ENCODE measurements at places on chromosomes 12 and 14.
A peak's percentile ranks its signal among the peaks of the same experiment; 100 is the strongest.

DNA sequence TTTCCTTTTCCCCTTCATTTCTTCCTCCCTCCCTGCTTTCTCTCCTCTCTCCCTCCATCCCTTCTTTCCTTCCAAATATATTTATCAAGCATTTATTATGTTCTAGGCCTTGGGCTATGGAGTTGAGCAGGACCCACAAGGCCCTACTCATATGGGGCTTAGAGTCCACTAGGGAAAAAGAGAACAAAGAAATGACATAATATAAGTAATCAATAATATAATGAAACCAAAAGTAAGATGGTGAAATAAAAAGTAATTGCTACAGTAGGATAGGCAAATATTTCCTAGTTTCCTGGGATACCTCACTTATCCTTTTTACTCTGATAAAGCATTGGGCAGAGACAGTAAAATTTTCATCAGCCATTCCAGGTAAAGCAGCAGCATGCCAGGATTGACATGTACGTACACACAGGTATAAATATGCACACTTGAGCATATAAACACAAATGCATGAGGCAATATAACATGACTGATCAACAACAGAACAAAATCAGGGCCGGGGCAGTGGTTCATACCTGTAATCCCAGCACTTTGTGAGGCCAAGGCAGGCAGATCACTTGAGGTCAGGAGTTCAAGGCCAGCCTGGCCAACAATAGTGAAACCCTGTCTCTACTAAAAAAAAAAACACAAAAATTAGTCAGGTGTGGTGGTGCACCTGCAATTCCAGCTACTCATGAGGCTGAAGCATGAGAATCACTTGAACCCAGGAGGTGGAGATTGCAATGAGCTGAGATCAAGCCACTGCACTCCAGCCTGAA lies 35.5 kb upstream of the CSRP2 start:
- DNase-seq, result no peak

- DNase-seq, result no peak
Measured at GRCh38 chr12:13189264-13189663, 7.3 kb upstream of the EMP1 start.

GRCh38 chr12:11885261-11886038 lies 185.3 kb upstream of the BCL2L14 start:
- DNase-seq, result no peak

GRCh38 chr12:84658877-84659276 lies 253.7 kb downstream of the SLC6A15 start:
- DNase-seq, result peak; percentile 76

DNA sequence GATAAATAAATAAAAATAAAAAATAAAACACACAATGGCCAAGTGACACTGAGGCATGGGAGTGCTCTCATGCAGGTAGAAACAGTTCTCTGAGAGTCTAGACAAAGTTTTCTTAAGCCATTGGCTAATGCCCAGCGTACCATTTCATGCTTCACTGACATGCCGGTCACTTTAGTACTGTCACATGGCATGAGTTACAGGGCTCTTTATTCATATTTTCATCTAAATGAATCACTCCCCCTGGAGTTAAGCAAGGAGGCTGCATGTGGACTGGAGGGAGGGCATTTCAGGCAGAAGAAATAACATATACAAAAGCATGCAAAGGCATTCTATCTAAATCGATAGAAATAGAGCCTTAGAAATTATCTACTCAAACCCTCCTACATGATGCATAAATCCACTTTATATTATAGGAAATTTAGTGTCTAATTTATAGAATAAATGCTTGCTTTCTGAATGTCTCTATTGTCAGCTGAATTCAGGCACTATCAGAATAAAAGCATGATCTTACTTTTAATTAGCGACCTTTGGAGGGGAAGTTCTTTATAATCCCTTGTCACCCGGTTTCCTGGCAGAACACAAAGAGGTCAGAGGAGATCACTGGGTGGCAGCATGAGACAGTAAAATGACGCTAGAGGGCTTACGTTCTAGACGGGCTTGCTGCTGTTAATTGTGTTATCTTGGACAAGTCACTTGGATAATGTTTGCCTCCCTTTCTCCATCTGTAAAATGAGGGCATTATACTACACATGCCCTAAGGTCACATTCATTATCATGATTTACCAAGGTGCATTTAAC lies 17.5 kb downstream of the DYRK4 start:
- peak; percentile 14 for DNase-seq

- DNase-seq, result no peak
Measured at GRCh38 chr14:61409782-61410181, 88.4 kb downstream of the PRKCH start.

- no peak for DNase-seq
Measured at GRCh38 chr12:20211981-20212421, 156.3 kb upstream of the PDE3A start.

GRCh38 chr14:71621980-71622605 lies 310.1 kb upstream of the RGS6 start:
- no peak for DNase-seq

- no peak for DNase-seq
Measured at GRCh38 chr12:92185052-92185451, 39.4 kb upstream of the BTG1 start.

- no peak for DNase-seq
Measured at GRCh38 chr12:106098691-106099200, 40.0 kb downstream of the NUAK1 start.

GRCh38 chr12:4289231-4289878 lies 15.8 kb downstream of the CCND2 start:
- no peak for DNase-seq

GRCh38 chr14:100830681-100831080 lies 4.8 kb downstream of the MEG3 start:
- no peak for DNase-seq

GRCh38 chr12:112978163-112979040 lies at the start of gene OAS2:
Gene OAS2, plus strand, starts transcription at chr12:112978519. Its CDS starts 90 bp downstream, at chr12:112978609.
- DNase-seq, result no peak

- no peak for DNase-seq
Measured at GRCh38 chr14:105844047-105844630, 317.8 kb downstream of the TMEM121 start.

- DNase-seq, result no peak
Measured at GRCh38 chr12:4293299-4293965, 19.9 kb downstream of the CCND2 start.

DNA sequence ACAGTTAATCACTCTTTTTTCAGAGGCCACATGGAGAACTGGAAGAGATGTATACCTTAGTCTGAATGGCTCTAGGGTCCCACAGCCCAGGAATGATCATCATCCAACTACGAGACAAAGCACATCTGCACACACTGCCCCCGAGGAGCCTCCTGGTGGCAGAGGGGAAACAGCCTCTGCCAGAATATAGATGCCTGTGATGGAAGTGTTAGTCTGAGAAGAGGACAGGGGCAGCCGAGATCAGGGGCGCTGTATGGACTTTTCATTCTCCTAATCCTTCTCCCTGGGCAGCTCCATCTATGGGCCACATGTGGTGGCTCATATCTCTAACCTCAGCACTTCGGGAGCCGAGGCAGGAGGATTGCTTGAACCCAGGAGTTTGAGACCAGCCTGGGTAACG lies 82.8 kb upstream of the CAPRIN2 start:
- DNase-seq, result no peak

DNA sequence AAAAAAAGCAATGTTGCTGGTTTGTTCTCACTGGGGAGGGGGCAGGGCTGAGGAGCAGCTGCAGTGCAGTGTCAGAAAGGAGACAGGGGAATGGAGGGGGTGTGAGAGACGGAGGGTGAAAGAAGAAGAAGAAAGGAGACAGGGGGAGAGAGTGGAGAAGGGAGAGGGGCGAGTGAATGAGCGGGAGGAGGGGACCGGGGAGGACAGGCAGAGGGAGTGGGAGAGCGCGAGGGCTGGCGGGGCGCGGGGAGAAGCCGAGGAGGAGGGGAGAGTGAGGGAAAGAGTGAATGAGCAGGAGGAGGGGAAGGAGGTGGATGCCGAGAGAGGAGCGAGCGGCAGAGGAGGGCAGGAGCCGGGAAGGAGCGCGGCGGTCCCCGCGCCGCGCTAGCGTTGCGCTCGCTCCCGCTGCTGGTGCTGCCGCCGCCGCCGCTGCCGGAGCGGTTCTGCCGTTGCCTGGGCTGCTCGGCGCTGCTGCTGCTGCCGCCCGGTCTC lies at the start of gene NOVA1:
Gene NOVA1 (minus strand): TSS at position 445 of the 492 bp plus-strand sequence. CDS start 597 bp downstream, outside the sequence.
- DNase-seq, result peak; percentile 79

GRCh38 chr14:99147366-99147740 lies 124.6 kb downstream of the BCL11B start:
- no peak for DNase-seq

- DNase-seq, result peak; percentile 49
Measured at GRCh38 chr14:81386290-81386745, 13.8 kb downstream of the STON2 start.

DNA sequence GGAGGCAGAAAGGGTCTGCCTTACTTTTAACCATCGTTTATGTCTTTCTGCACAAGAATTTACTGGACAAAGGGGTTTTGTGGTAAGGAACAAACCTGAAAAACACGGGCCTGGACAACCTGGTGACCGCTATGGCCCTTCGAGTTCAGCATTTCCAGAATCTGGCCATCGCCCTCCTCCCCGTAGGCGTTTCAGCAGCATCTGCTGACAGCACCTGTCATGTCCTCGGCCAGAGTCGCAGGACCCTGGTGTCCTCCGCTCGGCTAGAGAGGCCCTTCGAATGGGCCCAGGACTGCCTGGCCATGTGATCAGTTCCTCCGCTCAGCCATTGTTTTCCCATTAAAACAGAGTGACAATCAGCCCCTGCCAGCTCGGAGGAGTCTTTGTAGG lies 142.8 kb upstream of the FKBP4 start:
- DNase-seq, result no peak

GRCh38 chr12:116123451-116124258 lies 153.8 kb downstream of the MED13L start:
- peak; percentile 93 for DNase-seq

- DNase-seq, result no peak
Measured at GRCh38 chr12:132006056-132006680, 56.4 kb downstream of the EP400 start.

DNA sequence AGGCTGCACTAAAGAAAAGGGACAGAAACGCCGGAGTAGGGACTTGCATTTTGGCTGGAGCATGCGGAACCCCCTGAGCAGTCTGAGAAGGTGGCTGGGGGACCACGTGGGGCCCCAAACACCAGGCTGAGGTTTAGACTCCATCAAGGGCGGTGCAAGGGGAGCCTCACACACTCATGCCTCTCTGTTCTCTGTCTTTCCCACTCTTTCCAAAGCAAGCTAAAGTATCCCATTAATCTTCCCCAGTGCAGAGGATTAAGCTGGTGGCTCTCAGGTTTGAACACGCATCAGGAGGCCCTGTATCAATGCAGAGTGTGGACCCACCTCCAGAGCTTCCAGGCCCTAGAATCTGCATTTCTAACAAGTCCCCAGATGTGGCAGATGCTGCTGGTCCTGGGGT lies 13.5 kb downstream of the CCDC197 start:
- no peak for DNase-seq

- DNase-seq, result no peak
Measured at GRCh38 chr12:32273712-32274111, 125.6 kb upstream of the FGD4 start.

- no peak for DNase-seq
Measured at GRCh38 chr12:105775343-105775742, 363.4 kb downstream of the NUAK1 start.

GRCh38 chr12:75863533-75863932 lies 168.0 kb downstream of the PHLDA1 start:
- no peak for DNase-seq

- DNase-seq, result no peak
Measured at GRCh38 chr14:32354716-32355115, 25.6 kb downstream of the AKAP6 start.

DNA sequence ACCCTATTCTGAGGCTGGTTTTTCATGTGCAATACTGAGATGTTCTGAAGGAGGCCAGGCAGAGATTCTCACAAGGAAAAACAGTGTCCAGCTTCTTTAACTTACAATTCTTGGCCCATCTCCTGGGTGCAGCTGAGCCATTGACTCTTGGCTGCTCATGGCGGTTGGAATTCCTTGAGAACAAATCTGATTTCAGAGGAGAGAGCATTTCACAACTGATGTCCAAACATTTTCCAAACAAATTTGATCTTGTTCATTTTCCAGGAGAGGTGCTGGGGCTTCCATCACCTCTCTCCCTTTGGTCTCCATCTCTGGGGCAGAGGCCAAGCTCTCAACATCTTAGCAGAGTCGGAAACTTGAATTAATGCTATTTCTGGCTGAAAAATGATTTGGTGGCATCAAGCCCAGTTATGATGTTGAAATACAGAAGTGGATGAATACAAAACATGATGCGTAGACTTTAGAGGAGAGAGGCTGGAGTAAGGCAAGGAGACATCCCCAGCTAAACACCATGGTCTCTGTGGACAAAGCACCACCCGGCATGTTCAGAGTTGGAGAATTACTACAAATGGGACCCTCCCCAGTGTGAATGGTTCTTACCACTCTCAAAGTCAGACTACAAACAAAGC lies 593.0 kb downstream of the VRK1 start:
- DNase-seq, result no peak

All from NCI-H2227 treated with DMSO at 0.1 percent for 48 hours (cell line).